ENCODE measurements at places on chromosomes 16 and 17.

DNA sequence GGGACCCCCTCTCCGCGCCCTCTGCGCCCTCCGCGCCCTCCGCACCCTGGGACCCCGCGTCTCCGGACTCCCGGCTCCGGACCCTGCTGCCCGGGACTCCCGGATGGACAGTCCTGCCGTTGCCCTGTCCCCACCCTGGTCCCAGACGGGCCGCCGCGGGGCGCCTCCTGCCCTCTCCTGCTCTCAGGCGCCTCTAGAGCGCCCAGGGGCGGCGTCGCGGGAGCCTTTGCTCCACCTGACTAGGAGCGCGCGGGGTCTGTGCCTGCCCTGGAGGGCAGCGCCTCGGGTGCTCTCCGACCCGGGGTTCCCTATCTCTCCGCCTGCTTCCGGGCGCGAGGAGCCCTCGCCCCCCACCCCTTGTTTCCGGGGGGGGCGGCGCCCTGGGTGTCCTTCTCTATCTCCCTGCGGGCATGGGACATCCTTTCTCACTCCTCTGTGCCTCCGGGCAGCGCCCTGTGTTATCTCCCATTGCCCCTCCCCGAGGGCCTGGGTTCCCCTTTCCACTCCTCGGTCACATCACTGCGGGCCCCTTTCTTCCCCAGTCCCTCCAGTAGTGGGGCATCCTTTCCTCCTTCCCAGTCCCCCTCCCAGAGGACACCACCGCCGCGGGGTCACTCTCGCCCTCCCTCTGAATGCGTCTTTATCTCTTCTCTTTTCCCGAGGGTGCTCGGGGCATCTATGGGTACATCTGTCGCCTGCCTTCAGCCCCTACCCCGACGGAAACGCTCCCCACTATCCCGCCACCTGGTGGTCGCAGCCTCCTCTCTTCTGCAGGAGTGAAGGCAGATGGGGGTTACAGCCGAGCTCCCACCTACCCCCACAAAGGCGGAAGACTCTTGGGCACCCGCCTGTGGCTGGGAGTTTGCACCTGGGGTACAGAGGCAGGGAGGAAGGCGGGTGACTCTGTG, 875 bp downstream of the PRKCB start:
- no peak for DNase-seq

- DNase-seq, result no peak
Measured at GRCh38 chr16:84868829-84869472, 49.2 kb downstream of the CRISPLD2 start.

DNA sequence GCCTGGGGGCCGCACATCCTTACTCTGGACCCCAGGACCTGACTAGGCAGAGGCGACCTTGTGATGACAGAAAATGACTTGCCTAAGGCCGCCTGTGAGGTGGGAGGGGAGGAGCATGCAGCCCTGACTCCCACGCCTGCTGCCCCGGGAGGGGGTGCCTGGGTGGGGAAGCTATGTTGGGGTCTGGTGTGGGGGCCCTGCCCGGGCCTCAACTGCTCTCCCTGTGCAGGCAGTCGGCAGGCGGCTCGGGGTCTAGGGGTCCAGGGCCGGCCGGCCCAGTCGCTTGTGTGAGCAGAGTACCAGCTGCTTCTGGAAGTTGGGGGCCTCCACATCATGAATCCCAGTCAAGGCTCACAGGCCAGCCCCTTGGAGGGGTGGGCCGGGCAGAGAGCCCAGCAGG, 48.1 kb downstream of the PRMT7 start:
- DNase-seq, result no peak

- no peak for DNase-seq
Measured at GRCh38 chr16:51636920-51637769, 486.1 kb upstream of the SALL1 start.

DNA sequence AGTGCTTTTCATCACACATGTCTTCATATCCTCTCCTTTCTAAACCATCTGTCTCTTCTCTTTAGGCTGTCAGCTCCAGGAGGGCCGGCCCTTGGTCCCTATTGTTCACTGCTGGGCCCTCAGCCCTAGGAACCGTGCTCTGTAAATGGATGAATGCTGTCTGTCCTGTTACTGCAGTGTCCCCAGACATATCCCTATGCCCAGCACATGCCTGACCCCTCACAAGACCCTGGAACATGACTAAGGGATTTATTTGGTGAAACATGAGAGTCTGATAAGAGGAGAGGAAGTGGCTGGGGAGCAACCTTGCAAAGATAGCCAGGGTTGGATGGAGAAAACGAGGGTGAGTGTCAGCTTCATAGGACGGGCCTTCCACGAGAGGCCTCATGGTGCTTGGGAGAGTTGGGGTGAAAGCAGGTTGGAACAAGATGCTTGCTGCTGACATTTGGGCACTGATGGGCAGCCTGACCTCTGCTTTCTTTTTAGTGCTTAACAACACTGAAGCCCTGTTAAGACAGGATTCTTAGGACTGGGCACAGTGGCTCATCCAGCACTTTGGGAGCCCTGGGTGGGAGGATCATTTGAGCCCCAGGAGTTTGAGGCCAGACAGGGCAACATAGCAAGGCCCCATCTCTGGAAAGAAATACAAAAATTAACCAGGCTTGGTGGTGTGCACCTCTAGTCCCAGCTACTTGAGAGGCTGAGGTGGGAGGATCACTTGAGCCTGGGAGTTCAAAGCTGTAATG, 39.0 kb downstream of the ABCC1 start:
- DNase-seq, result no peak

GRCh38 chr17:32699247-32699646, 177.7 kb downstream of the MYO1D start:
- DNase-seq, result no peak

- DNase-seq, result no peak
Measured at GRCh38 chr16:4537376-4538343, 913 bp downstream of the CDIP1 start.

Data from GM12892 (cell line).